AG09309 (cell line): ENCODE measurements at places on chromosomes 3 and 15.

- DNase-seq = no peak
These were observed 62.9 kb downstream of the SLC28A2 start for GRCh38 chr15:45314960-45315359.

DNA sequence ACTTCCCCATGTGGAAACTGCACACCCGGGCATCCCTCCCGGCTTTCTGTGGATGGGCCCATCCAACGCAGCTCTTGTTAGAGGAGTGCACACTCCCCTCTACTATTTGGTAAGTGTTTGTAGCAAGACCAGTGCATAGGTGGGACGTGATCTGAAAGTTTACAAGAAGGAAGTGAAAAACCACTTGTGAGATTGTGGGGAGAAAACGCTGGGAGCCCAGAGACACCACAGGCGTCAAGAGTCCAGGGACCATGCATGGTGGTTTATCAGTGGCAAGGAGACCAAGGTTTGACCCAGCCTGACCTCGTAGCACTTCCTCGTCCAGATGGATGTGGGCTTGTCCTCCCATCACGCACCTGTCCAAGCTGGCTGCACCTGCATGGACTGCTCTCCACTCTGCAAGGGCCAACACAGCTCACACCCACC is 51.6 kb downstream of the ATP10A start:
- no peak for DNase-seq

DNA sequence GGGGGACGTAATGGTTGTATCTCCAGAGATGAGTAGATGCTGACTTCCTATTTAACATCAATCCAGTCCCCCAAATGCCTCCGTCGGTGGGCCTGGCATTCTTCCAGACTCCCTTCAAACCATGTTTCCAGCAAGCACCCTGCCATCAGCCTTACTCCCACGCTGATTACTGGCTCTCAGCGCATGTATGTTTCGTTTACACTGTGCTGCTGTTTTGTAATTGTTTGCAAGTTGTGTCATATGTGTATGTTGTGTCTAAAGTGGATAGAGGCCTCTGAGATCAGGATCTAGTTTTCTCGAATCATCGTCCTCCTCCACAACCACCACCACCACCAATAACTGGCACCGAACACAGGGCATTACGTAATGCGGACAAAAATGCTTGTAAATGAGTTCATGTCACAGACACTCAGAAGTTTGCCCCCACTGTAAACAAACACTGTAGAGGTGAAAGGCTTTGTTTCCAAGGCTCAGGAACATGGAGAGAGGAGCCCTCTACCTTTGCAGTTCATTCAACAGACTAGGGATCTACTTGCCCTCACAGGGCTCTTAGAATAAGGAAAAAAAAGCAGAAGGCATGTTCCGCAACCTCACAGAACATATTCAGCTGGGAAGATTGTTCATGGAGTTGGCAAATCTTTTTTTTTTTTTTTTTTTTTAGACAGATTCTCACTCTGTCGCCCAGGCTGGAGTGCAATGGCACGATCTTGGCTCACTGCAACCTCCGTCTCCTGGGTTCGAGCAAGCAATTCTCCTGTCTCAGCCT is 46.1 kb upstream of the SEMA4B start:
- peak; percentile 62 for DNase-seq

DNA sequence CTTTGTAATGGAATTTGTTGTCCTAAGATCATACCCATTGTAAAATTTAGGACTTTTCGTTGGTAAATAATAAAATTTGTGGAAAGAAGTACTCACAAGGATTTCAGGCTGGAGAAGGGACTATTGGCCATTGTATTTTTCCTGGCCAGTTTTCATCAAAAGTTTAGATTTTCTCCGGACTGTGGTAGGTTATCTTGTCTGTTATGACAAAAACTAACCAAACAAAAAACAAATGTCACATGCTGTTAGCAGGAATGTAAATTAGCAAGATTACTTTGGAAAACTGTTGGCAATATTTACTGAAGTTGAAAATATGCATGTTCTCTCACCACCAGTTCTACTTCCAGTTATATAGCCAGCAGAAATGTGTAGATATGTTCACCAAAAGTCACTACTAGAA is 27.8 kb downstream of the PDE8A start:
- DNase-seq = no peak

- no peak for DNase-seq
These were observed 53.3 kb upstream of the TBC1D5 start for GRCh38 chr3:17795711-17796110.

DNA sequence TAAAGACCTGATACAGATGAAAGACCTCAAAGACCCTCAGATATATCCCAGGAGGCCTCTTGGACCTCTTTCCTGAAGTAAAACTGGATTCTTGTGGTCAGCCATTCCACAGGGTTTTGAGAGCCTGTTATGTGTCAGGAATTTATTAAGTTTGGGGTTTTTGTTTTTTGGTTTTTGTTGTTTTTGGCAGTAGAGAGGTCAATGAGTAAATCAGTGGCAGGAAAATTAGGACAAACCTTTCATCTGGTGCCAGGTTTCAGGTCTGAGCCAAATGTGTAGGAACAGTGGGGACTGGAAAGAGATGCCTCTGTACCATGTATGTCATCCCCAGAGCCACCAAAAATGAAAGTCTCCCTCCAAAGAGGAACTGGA is 520.4 kb upstream of the MDFIC2 start:
- peak; percentile 66 for DNase-seq

- no peak for DNase-seq
These were observed 223.4 kb downstream of the ATP8B4 start for GRCh38 chr15:49895347-49896223.

DNA sequence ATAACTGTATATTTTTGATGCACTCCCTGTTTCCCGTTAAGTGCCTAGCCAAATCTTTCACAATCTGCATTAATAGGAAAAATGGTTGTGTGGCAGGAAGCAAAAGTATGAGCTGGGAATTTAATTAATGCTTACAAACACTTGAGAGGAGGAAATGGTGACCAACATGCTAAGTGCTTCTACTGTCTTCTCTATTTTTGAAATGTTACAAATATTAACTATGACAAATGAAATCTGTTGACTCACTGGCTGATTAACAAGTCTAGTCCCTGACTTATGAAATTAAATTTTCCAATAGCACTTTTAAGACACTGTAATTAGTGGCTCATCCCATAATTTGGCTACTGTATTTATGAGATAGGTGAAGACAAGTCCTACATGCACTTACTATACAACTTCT is 446.9 kb upstream of the DPPA4 start:
- no peak for DNase-seq

GRCh38 chr15:85141726-85142125 is 160.1 kb downstream of the PDE8A start:
- no peak for DNase-seq

- DNase-seq = no peak
These were observed 27.4 kb downstream of the SHISA5 start for GRCh38 chr3:48476426-48477053.

DNA sequence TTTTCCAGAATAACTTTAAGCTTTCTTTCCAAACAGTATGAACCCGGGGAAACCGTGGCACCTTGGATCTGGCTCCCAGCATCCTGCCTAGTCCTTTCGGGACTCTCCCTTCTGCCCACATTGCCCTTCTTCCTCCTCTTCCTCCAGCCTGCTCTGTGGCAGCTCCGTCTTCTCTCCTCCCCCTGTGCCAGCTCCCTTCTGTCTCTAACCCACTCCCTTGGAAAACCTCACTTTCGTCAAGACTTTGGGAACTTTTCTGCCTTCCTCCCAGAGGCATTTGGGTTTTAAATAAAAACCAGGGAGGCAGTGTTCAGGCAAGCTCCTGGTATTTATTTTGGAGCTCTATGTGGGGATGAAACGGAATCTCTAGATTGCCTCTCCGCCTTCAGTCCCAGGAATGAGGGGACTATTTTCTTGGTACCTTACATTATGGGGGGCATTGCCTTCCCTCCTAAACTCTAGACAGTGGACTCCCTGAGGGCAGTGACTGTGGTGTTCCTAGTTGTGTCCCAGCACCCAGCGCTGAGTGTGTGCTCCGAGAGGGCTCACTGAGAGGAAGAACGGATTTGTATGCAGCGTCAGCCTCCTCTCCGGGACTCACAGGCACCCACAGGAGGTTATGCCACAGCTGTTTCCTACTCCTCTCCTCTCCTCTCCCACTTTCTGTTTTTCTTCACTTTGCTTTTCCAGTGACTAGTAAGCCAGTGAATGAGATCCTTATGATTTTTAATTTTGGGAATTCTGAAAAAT is 105.4 kb upstream of the MRPS22 start:
- no peak for DNase-seq

GRCh38 chr3:35965908-35966307 is 326.6 kb downstream of the ARPP21 start:
- no peak for DNase-seq

- no peak for DNase-seq
These were observed 89.2 kb downstream of the RBMS3 start for GRCh38 chr3:29370021-29370420.

DNA sequence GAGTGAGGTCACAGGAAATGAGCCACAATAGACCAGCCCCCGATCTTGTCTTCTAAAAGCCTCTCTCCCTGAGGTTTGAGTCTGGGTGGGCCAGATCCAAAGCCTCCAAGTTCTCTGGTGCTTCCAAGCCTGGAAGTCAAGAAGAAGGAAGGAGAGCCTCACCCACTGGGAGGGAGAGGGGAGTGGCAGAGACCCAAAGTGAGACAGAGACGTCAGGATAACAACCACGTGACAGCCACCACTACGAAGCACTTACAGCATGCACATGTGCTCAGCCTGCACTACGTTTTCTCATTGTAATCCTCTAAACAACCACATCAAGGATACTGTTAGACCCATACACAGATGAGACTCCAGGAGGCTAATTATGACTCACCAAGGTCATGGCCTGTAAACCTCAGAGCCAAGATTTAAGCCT is 197.3 kb upstream of the LINGO1 start:
- no peak for DNase-seq

DNA sequence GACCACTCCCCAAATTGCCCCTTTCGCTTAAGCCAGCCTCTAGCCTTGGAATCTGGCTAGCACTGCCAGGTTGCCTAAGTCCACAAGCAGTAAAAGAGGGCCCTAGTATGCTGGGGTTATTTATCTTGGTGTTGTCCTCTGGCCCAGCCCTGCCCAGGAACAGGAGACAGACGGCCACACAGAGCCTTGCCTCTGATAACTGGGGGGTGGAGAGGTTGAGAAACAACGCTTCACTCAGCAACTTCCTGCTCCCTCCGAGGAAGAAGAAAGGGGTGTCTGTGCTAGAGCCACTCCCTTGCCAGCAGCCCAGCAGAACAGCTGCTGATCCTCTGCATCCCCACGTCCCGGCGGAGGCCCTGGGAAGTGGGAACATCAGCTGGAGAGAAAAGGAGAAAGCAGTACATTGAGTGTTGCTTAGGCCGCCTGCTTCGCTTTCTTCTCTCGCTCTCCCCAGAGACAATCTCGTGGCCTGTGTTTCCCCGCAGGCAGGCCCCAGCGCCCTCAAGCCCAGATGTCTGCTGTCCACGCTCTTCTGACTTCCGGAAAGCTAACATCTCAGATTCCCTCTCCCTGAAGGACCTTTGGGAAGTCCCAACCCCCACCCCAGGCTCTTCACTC is 22.6 kb upstream of the C3orf70 start:
- no peak for DNase-seq

DNA sequence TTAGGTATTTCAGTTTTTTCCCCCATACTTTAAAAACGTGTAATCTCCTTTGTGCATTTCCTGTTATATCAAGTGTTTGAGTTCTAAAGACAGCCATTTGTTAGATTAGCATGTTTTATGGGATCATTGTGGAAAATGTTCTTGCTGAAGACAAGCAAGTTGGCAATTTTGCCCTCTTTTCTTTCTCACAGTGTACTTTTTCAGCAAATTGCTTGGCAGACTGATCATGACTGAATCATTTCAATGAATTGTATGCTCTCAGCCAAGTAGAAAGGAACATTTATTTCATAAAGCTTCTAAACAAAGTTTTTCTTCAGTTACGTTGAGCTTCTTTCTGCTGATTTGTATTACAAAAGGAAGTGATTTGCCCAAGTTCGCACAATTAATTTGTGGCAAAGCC is 51.6 kb downstream of the ATG7 start:
- peak; percentile 7 for DNase-seq

DNA sequence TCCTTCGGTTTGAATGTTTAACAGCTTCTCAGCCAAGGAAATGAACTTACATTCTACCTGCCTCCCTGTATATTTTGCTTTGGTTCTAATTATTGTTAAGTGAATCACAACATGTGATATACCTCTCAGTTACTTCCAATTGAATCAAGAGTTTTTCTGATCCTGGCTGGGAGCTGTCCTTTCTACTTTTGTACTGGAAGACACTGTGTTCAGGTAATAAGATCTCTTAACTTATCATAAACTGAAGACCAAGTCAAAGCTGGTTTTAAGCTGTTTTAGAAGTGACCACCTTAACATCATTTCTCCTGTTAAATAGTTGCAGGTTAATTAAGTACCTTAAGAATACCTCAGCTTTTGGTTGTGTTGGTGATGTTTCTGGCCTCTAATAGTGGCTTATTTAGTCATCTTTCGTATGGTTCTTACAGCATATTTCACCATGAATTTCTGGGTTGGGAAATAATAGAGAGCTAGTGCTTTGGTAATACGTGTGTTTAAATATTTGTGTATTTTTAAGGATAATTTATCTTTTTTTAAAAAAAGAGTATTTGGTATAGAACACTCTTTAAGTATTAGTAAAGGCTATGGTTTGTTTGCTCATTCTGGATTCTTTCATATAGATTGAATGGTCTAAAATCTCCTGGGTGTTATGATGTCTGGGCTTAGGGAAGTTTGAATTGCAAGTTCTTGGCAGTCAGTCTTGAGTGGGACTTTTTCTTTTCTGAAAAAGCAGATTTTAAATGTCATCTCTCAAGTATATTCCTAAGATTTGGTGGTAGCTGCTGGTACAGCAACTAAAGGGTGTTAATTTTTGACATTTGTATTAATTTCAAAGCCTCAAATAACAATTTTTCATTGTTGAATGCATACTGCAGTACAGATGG is 1.6 kb downstream of the RAB8B start:
- DNase-seq = no peak

DNA sequence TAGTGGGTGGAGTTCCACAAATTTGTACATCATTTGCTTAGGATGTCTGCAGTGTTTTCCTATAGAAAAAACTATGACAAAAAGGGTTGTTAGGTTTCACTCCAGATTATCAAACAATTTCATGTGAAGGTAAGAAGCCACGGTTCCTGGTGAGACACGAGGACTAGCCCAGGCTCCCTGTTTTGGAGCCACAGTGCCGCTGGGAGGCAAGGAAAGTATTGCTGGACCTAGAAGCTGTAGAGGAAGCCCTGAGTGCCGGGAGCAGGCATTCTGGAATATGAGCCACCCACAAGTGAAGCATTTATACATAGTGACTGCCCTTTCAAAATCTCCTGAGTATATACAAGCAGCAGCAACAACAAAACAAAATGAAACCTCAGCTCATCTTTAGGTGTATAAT is 142.0 kb downstream of the GABRB3 start:
- DNase-seq = no peak
